ENCODE measurements at places on chromosomes 5 and 9.

GRCh38 chr5:95102080-95102479, 182.8 kb downstream of the MCTP1 start:
- no peak for DNase-seq

- DNase-seq: no peak
Observed at GRCh38 chr5:117131048-117131679, 556.5 kb upstream of the SEMA6A start.

- no peak for DNase-seq
Observed at GRCh38 chr9:124228516-124228915, 29.2 kb upstream of the NEK6 start.

DNA sequence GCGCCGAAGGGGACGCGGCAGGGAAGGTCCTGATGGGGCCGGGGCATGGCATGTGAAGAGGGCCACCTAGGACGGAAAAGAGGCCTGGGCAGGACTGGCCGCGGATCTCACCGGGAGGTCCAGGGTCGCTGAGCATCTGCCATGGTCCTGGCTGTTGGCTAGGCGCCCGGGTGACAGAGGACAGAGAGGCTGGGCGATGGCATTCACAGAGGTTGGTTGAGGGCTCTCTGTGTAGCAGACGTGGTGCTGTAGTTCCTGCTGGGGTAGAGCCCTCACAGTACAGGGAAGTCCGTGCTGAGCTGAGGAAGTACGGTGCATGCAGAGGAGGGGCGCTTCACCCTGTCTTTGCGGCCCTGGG, 427 bp downstream of the PCYOX1L start:
- peak; percentile 13 for DNase-seq

- DNase-seq: no peak
Observed at GRCh38 chr9:73916016-73916673, 581.0 kb upstream of the RORB start.

- DNase-seq: no peak
Observed at GRCh38 chr9:95431286-95431685, 85.5 kb downstream of the PTCH1 start.

DNA sequence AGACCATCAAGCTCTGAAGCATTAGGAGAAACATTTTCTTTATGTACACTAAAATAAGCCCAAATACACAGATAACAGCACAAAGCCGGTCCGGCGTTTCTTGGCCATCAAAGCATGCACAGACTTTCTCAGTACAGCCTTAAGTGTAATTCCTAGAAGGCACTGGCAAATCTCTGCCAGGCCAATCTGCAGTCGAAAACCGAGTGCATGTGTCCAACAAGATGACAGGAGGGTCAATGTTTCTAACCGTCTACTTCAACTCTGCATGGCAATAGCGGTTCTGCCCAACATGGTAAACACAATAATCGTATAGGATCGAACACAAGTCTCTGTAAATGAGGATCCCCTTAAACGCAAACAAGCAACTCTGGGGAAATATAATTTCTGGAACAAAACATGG, 1.1 kb downstream of the ARL15 start:
- no peak for DNase-seq

DNA sequence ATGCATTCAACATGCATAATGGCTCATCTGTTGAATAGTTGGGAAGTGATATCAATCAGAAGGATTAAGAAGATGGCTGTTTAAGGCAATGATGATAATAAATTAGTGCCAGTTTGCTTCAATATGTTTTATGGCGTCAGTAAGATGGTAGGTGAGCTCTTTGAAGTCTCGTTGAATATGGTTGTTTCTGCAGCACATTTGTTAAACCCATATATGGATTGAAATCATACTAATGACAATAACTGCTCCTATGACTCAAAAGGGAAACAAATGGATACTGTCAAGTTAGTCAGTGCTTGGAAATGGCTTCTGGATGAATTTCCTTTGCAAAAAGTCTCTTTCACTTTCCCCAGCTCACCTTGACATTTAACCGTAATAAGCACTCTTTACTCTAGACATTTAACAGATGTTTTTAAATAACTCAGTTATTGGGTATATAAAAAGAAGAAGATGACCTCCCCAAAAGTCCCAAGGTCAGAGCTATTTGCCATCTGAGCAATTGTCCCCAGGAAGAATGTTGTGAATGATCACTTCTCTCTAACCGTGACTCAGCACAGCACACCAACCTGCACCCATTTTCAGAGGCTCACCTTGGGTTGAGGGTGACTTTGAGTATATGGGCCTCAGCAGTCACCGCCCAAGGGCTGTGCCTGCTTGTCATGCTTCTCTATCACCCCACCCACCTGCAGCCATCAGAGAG, 133.4 kb downstream of the GRIA1 start:
- no peak for DNase-seq

DNA sequence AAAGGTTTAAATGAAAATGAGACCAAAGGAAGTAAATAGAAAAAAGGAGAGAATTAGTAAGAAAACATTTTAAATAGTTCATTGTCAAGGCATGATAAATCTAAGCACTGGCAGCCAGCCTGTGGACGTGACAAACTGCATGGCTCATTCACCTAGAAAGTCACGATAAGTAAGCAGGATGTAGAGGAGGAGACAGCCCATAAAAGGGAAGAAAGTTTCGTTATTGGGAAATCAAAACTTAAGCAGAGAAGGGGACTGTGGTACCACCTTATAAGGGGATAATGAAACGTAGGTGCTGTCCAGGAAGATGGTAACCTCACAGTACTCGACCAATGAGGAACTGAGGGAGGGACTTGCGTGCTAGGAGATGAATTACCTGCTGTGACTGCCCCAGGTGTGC, 494.5 kb upstream of the GRAMD2B start:
- no peak for DNase-seq

DNA sequence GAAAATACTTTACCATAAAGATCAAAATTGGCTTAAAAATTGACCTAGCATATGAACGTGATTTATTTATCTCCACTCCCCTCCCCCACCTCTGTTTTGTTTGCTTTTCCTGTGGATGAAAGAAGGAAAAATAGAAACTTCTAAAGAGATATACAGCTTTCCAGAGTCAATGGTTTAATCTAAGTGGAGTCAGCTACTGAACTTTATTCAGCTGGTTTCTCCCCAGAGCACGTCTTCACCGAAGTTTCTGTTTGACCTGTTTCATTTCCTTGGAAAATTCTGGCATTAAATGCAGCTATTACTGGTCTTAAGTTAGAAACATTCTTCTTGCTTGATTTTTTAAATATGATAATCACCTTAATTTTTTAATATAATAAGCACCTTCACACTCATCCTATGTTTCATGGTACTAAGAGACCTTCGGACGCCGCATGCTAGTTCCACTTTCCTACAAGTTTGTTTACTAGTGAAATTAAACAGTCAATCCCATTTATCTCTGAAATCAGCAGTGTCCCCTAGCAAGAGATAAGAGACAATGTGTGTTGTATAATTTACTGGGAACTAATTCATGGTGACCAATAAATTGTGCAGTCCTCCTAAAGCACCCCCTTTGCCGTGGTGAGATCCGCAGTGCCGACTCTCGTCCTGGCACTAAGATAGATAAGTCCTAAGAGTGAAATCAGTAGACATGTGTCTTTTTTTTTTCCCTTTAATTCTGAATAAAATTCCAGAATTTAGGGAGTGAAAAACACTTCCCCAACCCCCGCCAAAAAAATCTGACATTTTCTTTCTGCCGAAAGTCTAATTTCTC, 89.9 kb downstream of the ARL15 start:
- no peak for DNase-seq

- DNase-seq: no peak
Observed at GRCh38 chr9:76624391-76625048, 139.7 kb upstream of the PCA3 start.

- no peak for DNase-seq
Observed at GRCh38 chr9:15426019-15426418, 3.3 kb downstream of the SNAPC3 start.

DNA sequence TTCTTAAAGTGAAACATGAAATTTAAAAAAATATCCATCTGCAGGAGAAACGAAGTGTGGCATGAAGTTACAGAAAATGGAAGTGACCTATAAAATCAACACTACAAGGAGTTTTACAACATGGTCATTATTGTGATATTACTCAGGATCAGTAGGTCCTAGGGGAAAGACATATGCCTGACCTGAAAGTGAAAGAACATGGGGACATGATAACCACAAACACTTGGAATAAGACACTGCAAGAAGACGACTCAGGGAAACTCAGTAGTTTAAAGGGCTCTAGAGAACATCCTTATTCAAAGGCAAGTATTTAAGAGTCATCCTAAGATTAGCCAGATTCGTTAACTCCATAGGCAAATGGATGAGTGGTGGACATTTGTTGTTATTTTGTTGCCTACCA, 19.9 kb upstream of the LPAR1 start:
- DNase-seq: no peak

DNA sequence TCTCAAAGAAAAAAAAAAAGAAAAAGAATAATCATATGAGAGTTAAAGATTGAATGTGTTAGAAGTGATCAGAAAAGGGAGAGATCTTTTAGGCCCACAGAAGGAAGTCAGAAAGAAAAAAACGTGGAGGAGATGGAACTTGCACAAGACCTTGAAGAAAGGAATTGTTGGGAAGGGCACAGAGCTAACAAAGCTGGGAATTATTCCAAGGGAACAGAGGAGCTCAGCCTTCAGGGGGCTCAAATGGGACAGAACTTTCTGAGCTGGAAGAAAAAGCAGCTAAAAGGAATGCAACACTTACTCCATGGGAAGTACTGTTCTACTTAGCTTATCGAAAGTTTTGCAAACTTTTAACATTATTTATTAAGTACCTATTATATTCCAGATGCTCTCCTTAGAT, 153.4 kb upstream of the ADRA1B start:
- no peak for DNase-seq

- DNase-seq: peak; percentile 1
Observed at GRCh38 chr9:77215874-77216273, 38.5 kb downstream of the VPS13A start.

GRCh38 chr9:104386425-104387069, 117.5 kb upstream of the OR13F1 start:
- peak; percentile 25 for DNase-seq

DNA sequence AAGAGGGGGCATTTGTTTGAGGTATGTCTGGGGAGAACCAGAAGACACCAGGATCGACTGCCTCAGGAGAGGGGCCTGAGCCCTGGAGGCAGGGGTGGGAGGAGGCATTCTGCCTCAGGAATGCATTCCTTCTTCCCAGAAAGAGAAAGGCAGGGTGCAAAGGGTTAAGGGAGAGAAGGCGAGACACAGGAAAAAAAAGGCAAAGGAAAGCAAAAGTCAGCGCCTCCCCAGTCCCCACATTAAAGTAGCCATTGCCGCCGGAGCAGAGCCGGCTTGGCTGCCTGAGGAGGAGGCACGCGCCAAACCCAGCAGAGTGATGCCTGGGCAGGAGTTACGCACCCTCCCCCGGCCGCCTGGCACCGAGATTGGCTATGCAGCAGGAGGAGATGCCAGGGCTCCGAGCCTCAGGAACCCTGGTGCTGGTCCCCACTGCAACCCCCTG, 123.8 kb upstream of the PHYKPL start:
- no peak for DNase-seq

DNA sequence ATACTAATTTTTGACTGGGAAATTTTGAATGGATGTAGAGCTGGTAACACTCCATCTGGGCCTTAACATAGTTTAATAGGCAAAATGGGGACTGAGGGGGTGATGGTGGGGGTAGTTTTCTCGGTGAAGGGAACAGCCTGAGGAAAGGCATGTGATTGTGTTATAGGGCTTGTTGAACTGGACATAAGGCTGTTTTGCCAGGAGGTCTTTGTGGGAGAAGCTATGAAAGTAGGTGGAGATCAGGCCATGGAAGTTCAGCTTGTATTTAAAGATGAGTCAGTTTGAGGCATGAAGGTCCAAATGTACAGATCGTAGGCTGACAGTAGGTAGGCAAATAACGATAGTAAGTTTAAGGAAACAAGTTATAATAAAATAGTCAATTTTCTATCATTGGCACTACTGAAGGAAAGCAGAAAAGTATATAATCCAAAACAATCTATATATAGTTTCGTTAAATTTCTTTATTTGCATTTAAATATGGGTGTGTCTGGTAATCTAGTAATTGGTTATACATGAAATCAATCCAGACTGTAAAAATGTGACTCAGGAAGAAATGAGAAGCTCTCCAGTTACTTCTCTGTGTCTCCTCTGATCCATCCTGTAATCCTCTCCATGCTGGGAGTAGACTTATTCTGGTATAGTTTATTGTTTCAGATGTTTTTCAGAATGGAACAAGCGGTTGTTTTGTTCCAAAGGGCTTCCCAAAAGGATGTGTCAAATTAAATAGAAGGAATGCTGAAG, 2.8 kb downstream of the CSNK1G3 start:
- no peak for DNase-seq

GRCh38 chr9:98248737-98249474, 6.5 kb downstream of the TBC1D2 start:
- DNase-seq: no peak

GRCh38 chr5:140674629-140675028, 1.3 kb upstream of the DND1 start:
- DNase-seq: no peak

DNA sequence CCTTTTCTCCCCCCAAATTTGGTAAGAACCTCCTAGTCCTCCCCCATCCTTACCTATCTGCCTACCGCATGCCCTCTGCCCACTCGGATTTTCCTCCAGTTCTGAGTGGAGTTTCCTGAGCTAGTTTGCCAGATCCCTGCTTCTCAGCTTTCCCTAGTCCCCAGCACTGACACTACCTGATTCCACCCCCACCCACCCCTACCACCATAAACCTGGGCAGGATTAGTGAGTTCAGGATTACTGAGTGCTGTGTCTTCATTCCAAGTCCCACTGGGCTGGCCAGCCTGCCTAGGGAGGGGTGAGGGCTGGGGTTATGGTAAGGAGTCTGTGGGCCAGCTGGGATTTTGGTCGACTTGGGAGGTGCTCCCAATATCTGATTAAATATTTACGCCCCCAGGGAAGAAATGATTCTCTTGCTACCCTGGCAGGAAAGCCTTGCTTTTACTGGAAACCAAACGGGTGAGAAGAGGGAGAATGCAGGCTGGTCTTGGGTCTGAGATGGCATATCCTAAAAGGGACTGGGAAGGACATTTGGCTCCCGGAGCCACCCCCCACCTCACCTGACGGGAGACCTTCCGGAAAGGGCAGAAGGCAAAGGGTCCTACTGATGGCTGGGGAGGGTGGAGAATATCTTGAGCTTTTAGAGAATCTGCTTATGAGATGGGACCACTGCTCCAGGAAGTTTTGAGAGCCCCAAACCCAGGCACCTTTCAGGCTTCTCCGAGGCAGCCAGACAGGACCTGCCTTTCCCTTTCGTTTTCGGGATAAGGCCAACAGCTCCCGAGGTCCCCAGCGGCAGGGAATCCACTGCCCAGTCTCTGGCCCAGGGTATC, 3.7 kb downstream of the PITX1 start:
- DNase-seq: no peak

Measured in NCI-H526 treated with DMSO at 0.1 percent for 48 hours (cell line).